ENCODE measurements at places on chromosomes 2 and 18.

DNA sequence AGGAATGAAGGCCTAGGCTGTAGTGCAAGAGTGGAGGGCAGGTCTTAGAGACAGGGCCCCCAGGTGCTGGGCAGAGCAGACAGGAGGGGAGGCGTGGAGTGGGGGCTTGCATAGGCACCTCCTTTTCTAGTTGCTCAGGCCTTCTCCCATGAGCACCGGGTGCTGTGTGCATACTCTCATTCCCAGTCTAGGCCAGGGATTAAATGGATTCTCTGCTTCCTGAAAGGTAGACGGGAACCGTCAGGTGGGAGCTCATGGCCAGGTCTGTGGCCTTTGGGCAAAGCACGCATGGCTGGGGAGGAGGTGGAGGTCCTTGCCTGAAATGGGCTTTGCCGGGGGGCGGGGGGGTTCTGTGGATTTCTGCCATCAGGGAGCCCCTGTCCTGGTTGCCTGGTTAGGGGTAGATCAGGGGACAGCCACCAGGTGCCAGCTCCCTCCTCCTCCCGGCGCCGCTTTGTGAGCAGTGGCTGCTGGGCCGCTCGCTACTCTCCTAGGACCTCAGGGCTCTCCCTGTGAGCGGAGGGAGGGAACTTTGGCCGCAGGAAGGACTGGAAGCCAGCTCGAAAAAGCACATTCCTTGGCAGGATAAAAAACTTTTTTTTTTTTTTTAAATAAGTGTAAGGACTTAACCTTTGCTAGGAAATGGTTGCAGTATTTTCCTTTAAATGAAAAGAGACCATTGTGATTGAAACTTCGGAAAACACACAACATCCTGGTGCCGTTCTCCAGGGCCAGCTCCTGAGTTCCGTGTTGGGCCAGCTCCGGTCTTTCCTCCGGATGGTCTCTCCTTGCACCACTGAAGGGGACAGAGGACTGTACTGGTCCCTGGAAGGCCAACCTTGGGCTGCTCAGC lies 82.8 kb upstream of the HAAO start:
- no peak for DNase-seq

DNA sequence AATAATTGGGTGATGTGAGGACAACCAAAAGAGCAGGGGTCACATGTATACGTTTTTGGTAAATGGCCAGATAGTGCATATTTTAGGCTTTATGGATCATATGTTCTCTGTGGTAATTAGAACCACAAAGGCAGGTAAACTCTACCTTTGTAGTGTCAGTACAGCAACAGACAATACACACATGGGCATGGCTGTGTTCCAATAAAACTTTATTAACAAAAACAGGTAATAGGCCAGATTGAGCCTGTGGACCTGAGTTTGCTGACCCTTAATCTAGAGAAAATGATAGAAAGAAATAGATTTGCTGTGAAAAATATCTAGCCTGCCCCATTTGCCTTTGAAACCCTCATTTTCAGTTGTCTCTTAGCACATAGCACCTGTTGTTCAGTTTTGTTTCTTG lies 177.2 kb upstream of the CXCR4 start:
- no peak for DNase-seq

DNA sequence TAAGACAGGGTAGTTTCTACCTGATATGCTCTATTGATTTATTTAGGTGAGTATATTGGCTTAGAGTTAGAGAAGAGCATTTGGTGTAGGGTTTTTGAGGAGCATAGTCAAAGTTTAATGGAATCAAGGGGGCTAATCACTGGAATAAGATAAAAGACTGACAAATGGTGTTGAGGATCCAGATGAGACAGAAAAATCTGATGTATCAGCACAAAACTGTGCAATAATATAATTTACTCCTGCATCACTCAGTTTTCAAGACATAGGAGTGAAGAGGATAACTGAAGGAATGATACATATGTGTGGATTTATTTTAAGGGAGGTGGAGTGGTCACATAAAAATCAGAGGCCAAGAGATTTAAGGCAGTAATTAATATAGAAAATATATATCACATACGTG lies 339.2 kb downstream of the NYAP2 start:
- DNase-seq: no peak

DNA sequence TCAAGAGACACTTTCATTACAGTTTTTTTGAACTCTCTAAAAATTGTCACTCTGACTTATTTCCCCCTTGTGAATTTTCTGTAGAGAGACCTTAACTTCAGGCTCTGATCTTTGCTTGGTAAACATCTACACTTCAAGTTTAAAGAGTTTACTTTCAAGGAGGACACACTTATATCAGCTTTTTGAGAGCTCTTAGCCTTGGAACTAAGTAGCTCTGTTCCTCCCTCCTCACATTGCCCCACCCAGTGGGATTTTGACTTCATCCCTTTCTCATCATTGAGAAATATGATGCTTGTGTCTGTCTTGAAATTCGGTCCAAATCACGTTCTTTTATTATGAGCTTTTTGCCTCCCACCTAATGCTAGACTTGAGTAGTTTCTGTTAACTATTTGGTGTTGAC lies 433.4 kb upstream of the MEIS1 start:
- no peak for DNase-seq

GRCh38 chr2:224976629-224977525 lies 65.4 kb downstream of the DOCK10 start:
- DNase-seq: no peak

- DNase-seq: no peak
Observed at GRCh38 chr18:58618822-58619595, 9.9 kb downstream of the ALPK2 start.

- DNase-seq: no peak
Observed at GRCh38 chr2:213455316-213456008, 171.2 kb downstream of the SPAG16 start.

DNA sequence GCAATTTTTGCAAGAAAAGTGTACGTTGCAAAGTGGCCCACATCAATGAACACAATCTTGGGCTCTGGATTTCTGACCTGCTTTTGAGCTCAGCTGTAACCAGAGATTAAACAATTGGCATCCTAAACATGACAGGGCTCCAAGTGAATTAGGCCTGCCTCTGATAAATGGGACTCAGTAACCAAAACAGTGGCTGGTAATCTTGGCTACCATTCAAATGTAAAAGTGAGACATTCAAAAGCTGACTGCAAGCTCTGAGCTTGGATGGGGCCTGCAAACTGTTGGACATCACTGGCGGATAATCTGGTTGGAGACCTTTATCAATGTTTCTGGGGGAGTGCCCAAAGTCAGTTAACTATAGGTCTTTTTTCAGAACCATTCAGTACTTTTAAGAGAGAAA lies 160.7 kb downstream of the RAB3GAP1 start:
- no peak for DNase-seq

DNA sequence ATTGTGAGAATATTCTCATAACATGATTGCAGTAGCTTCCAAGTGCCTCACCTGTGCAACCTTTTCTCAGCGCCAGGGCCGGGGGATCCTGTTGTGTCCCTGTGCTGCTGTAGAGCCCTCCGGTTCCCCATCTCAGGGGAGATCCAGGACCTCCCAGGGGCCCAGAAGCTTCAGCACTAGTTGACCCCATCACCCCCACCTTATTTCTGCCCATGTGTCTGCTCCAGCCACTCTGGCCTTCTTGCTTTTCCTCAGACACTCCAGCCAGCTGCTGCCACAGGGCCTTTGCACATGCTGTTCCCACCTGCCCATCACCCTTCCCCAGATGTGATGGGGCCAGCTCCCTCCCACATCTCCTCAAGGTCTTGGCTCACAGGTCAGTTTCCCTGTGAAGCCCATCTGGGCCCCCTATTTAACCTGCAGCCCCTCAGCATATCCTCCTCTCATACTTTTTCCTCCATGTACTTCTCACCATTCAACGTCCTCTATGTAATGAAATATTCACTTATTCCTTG lies 226.5 kb downstream of the SEPTIN10 start:
- DNase-seq: no peak

DNA sequence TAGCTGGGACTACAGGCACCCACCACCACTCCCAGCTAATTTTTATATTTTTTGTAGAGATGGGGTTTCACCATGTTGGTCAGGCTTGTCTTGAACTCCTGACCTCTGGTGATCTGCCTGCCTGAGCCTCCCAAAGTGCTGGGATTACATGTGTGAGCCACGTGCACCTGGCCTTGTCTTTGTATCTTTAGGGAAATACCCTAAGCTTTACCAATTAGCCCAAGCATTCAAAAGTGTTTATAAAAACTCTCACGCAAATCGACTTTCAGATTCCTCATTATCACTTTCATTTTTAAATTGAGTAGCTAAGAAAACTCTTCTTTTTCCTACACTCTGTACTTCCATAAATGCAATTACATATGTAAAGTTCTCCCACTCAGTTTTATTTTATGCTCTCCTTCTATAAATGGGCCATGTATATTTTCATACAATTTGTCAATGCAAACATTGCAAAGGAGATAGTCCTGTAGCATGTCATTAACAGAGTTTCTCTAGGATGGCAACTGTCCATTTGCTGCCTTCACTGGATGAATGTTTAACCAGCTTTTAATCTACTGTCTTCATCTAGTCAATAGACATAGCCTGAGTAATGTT lies 326.2 kb upstream of the LRATD1 start:
- DNase-seq: no peak

- no peak for DNase-seq
Observed at GRCh38 chr2:223050188-223050587, 1.8 kb upstream of the KCNE4 start.

DNA sequence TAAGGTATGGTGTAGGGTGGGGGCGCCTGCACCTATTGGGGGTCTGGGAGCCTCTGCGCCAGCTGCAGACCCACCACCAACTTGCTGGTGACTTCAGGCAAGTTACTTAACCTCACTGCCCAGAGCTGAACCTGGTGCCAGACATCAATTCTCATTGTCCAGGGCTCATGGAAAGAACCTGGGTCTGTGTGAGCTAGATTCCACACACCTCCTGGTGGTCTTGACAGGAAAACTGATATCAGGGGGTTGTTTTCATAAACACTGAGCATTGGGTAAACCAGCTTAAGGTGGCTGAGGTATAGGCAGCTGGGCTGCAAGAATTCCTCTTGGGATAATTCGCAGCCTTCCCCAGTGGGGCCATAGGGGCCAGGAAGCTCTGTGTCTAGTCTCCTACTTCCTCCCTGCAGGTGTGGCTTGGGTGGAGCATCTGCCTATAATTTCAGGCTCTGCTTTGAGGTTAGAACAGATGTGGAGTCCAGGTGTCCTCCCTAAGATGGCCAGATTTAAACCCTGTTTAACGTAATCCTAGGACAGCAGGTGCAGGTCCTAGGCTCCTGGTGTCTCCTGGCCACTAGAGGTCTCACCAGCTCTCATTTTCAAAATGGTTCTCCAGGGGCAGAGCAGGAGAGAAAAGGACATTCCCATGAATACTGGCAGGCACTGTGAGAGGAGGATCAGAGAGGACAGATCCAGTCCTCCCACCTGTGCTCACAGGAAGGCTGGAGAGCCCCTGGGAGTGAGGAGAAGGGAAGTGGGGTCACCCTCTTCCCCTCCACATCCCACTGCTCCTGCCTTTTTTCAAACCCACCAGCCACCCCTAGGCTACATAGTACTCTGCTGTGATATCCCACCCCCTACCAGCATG lies 100.4 kb upstream of the SMAD2 start:
- no peak for DNase-seq

GRCh38 chr18:354003-354402 lies 86.2 kb upstream of the THOC1 start:
- no peak for DNase-seq

GRCh38 chr2:192940767-192941166 lies 746.0 kb upstream of the TMEFF2 start:
- no peak for DNase-seq

- DNase-seq: no peak
Observed at GRCh38 chr2:102424754-102425153, 1.8 kb downstream of the IL18RAP start.

GRCh38 chr2:104703669-104704068 lies 150.2 kb upstream of the POU3F3 start:
- no peak for DNase-seq

DNA sequence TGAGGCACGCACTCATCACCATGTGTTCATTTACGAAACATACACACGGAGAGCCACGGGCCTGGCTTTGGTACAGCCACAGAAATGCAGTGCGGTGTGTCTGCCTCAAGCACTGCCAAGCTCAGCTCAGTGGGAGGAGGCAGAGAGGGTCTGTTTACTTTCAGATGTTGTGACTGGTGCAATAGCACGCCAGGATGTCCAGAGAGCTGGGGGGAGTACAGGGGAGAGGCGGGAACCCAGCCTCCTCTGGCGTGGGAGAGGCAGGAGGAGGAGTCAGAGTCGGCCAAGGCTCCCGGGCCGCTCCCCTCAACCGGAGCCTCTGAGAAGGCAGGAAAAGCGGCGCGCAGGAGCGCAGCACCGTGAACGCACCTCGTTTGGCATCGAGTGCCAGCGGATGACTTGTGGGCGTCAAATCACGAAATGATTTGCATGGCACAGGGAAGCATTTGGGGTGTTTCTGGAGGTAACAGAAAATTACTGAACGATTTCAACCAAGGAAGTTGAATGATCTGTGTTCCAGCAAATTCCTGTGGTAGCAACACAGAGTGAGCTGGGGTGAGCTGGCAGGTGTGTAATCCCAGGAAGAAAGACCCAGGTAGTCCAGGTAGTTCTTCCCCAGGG lies 143.0 kb downstream of the ZNF516 start:
- no peak for DNase-seq

- no peak for DNase-seq
Observed at GRCh38 chr2:103289105-103289725, 527.4 kb downstream of the TMEM182 start.

GRCh38 chr2:225761396-225761795 lies 361.9 kb downstream of the NYAP2 start:
- DNase-seq: no peak

GRCh38 chr2:59885541-59885940 lies 667.9 kb downstream of the BCL11A start:
- DNase-seq: peak; percentile 18

DNA sequence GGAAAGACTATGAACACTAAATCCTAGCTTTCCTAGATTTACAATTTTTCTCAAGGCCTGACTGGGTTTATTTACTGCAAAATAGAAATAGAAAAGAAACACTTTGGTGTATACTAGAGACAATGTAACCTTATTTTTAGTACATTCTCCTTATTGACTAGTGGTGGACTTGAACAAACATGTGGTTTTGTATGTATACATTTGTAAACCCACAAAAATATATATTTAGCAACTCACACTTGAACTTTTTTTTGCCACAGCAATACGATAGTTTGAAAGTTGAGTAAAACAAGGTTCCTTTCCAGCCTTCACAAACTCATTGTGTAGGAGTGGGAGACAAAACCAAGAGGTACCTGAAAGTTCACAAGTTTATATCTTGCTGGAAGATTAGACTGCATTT lies 1633.4 kb upstream of the LRRTM1 start:
- DNase-seq: no peak
